ENCODE measurements at places on chromosomes 4 and X.

DNA sequence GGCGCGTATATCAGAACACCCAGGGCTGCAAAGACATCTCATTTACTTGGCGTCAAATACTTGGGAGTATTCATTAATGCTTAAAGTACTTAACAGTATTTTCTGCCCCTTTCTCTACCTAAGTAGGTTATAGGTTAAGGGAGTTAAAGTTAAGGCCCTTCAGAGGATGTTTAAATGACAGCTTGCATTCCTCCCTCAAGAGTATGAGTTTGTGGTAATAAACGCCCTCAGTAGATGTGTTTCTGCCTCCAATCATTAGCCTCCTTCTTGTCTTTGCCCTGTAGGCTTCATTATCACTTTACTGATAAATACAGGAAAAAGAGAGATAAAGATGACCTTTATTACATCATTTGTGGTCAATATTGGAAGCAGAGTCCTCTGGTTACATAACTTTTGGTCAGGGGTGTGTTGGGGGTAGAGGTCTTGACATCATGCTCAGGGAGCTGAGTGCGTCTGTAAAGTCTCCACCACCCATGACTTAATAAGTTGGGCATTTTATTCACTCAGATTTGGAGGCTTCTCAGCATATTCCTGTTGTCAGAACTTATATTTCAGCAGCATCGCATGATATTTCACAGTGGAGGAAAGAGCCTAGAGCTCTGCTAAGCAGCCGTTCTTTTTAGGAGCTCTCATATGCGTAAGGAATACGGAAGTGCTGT lies 145.9 kb downstream of the CPE start:
- DNase-seq, result no peak

GRCh38 chr4:83618431-83618830 lies 82.5 kb downstream of the GPAT3 start:
- DNase-seq, result no peak

DNA sequence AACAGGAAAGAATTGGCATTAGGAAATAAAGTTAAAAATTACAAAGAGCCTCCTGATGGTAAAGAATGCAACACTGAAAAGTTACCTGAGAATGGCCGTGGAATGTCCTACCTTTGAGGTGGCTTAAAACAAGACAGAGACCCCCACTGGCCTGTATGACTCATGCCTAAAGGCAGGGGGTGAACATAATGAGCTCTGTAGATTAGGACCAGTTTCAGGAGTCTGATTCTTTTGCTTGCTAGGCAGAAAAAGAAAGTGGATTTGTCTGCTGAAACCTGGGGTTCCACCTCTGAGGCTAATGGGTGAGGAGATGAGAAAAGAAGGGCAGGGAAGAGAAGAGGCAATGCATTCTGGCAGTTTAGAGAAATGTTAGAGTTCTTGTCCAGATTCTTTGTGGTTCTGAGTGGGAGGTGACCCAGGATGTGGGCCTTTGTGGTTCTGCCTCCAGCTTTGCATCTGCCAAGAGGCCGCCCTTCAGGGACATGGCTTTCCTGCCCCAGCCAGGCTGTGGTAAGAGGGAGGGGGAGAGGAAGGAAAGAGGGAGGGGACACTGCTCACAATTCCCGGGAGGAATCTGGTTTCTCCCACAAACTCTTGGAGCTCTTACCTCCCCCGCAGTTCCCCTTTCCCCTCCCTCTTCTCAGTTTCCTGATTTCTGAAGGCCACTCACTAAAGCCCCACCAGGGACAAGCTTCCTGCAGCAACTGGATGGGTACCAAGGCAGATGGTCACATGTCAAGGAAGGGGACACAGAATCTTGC lies 109.6 kb downstream of the EFNB1 start:
- DNase-seq, result no peak

- no peak for DNase-seq
These were observed 64.6 kb upstream of the TAPT1 start for GRCh38 chr4:16290681-16291420.

- DNase-seq, result no peak
These were observed 5.1 kb upstream of the MYOZ2 start for GRCh38 chr4:119130365-119131065.

- peak; percentile 10 for DNase-seq
These were observed 167.2 kb downstream of the SH3KBP1 start for GRCh38 chrX:19720236-19720635.

- no peak for DNase-seq
These were observed 992.3 kb downstream of the STPG2 start for GRCh38 chr4:97150966-97151365.

DNA sequence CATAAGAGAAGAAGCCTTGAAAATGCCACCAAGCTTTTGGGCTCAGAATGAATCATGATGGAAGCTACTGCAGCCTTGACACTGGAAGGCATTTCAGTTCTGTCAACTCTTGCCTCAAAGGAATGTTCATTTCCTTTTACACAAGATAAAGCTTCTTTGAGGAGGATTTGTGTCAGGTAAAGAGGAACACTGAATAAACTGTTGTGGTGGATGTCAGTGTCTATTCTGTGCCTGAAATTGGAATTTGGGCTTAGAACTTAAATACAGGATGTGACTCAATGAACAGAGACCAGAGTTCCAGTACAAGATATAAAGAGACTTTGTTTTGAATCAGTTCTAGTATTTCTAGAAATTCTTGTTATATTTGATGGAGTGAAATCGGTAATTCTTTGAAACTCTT lies 313.2 kb downstream of the PACRGL start:
- no peak for DNase-seq

DNA sequence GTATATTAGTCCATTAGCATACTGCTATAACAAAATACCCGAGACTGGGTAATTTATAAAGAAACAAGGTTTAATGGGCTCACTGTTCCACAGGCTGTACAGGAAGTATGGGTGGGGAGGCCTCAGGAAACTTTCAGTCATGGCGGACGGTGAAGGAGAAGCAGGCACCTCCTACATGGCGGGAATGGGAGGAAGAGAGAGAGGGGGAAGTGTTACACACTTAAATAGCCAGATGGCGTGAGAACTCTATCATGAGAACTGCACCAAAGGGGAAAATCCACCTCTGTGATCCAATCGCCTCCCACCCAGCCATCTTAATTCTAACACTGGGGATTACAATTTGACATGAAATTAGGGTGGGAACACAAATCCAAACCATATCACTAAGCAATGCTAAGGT lies 98.9 kb upstream of the SH3RF1 start:
- no peak for DNase-seq

GRCh38 chr4:127250577-127250976 lies 382.2 kb upstream of the INTU start:
- DNase-seq, result no peak

DNA sequence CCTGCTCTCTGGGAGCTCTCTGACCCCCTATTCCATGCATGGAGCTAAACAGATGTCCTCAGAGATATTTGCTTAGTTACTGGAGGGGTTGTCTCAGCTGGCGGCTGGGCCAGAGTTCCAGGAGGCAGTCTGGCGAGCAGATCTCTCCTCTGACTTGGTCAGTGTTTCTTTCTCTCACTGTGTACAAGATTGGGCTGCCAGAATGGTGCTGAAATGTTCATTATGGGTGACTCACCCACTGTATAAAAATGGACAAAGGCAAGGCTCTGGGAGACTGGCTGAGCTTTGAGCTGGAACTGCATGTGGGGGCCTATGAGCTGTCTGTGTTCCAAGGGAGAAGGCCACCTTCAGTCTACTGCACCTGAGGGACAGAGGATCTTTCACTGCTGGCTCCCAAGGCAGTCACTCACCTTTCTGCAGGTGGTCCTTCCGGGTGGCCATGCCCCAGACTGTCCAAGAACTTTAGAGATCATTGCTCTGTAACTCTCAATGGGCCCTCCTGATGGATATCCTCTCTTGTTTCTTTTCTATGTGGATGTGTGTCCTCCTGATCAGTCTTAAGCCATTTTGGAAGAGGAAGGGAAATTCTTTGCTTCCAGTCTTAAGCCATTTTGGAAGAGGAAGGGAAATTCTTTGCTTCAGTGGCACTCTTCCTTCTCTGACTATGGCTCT lies 88.2 kb downstream of the CFAP299 start:
- no peak for DNase-seq

GRCh38 chr4:160251522-160252170 lies 1148.8 kb downstream of the RAPGEF2 start:
- DNase-seq, result no peak

GRCh38 chr4:38141808-38142500 lies 181.8 kb downstream of the PTTG2 start:
- DNase-seq, result no peak

GRCh38 chr4:104942990-104943743 lies 203.5 kb upstream of the TET2 start:
- DNase-seq, result no peak

DNA sequence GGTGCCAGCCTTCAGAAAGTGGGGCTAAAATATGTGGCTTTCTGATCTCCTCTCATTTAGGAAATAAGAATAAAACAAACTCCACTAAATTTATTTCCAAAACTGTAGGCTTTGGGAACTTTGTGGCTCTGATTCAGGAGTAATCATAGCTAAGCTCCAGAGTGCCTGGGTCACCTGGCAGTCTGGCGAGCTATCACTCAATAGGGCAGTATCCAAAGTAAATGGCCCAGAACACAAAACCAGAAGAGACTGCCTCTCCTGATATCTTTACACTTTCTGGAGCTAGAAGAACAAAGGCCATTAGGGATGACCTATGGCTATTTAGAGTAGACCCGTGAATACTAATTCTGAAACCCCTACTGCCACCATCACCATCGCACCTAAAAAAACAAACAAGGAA lies 17.0 kb upstream of the PPARGC1A start:
- no peak for DNase-seq

GRCh38 chrX:63363788-63364187 lies 12.7 kb upstream of the SPIN4 start:
- DNase-seq, result no peak

- DNase-seq, result no peak
These were observed 61.4 kb downstream of the ANKRD17 start for GRCh38 chr4:73197220-73197619.

GRCh38 chrX:1564750-1565683 lies 26.4 kb upstream of the AKAP17A start:
- DNase-seq, result no peak
